ENCODE measurements at places on chromosomes 6 and 20.

- DNase-seq: no peak
These were observed 103.4 kb downstream of the LRRC1 start for GRCh38 chr6:53898026-53898795.

GRCh38 chr6:106453756-106454367 is 93.3 kb downstream of the CRYBG1 start:
- DNase-seq: no peak

DNA sequence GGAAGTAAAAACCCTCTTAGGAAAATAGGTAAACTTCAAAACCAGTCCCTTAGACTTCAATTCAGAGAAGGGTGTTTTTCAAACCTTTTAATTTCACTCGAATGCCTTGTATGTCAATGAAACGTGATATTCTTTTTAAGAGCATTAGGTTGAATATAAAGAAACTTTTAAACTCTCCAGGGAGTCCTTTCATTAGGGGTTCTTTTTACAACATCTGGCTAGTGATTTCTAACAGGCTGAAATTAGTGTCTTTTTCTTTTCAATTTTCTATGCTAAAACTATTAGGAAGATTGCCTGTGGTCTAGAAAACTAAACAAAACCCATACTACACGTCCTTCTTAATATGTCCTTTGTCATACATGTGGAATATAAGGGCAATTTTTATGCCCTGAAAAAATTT is 569.7 kb upstream of the CITED2 start:
- DNase-seq: no peak

- DNase-seq: no peak
These were observed 2.6 kb downstream of the NSFL1C start for GRCh38 chr20:1463971-1464570.

DNA sequence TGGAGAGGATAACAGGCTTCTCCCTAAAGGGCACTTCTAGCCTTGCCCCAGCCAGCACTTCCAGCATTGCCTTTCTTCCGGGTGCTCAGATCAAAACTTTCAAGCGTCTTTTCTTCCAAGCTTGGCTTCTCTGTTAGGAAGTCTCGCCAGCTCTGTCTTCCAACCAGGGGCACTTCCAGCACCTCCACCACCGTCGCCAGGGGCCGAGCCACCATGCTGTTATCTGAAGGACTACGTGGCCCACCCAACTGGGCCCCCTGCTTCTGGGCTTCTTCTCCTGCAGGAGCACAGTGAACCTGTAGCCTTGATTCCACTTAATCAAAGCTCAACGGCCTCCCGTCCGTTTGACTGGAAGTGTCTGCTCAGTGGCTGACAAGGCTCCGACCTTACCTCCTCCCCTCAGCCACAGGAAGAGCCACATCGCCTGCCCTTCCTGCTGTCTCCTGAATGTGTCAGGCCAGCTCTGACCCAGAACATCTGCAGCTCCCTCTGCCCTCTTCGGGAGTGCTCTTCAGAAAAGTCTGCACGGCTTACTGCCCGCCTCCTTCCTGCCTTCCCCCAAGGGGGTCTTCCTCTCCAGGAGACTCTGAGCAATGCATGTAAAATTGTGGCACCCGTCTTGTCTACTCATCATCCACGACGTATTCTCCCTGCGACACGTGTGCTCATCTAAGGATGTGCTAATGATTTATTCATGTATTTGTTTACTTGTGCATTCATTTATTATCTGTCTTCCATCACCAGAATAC is 527.0 kb downstream of the CDH26 start:
- no peak for DNase-seq

GRCh38 chr6:107717781-107718180 is 106.3 kb downstream of the SCML4 start:
- no peak for DNase-seq

DNA sequence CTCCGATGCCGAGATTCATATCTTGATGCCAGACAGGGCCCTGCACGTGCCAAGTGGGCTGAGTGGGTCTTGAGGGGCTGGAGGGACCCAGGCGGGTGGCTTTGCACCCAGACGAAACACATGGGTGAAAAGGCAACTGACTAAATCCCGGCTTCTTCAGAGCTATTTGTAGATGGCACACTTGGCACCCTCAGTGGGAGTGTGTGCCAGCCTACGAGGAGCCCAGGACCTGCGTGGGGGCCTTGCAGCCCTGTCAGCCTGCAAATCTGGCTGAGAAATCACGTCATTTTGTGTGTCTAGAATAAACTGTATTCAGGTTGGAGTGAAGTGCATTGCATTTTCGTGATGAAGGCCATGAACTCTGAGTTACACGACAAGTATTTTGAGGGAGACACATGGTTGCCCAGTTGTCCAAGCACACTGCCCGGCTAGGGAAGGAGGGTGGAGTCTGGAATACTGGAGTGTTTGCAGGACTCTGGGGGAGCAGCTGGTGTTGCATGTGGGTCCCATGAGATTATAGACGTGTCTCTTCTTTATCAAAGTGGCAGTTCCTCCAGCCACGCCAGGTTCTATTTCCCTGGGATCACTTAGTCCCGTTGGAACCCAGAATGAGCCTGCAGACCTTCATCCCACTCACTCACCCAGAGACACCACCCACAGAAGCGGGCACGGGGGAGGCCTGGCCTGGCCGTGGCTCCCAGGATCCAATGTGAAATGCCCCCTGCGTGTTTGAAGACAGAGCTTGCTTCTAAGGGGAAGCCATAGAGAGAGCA is 60.2 kb downstream of the DLL1 start:
- no peak for DNase-seq
